Stimulated activated naive CD4-positive, alpha-beta T cell treated with Interleukin-2 at 50 U/mL for 16 hours (primary cell): ENCODE measurements at places on chromosomes 7 and 10.

GRCh38 chr7:87129332-87129731 is 22.9 kb upstream of the DMTF1 start:
- no peak for DNase-seq

DNA sequence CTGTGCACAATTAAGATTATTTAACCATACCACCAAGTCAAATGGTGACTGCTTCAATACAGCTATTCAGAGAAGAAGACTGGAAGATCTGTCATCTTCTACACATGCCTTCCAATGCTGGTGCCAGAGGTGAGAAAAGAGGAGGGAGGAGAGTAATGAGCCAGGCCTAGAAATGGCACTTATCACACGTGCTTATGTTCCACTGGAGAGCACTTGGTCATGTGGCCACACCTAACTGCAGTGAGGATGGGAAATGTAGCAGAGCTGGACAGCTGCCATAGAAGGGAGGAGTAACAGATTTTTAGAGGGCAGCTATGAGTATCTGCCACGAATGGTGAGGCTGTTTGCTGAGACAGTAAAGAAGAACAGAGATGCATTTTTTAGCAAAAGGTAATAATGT is 77.1 kb downstream of the MPLKIP start:
- DNase-seq: no peak

- no peak for DNase-seq
Measured at GRCh38 chr10:79482304-79482703, 30.0 kb upstream of the EIF5AL1 start.

DNA sequence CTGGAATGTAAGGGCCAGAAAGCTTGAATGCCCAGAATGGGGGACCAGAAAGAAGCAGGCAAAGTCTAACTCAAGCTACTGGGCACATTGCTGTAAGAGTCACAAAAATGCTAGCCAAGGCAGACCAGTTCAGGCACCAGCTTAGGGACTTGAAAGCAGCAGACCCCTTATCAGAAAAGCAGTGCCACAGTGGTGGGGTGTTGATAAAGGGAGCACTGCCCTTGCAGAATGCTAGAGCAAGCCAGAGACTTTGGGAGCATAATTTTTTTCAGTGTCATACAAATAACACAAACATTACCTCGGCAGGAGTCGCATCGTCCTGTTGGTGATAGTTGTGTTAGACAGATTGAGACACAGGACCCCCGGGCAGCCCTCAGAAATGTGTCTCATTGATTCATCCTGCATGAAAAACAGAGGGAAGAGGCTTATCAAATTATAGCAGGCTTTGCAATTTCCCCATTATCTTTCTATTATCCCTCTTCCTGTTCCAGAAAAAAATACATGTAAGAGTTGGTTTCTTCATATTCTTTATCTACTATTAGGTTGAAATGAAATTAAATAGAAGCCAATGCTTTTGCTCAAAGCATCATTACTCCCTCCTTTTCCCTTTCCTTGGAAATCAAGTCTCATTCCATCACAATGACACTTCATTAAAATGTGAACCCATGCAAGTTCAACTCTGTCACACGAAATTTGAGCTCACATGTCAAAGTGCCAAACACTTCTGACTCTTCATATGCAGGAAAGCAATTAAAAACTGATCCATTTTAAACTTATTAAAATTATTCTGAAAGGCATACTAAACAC is 13.4 kb downstream of the LRRC17 start:
- no peak for DNase-seq

- no peak for DNase-seq
Measured at GRCh38 chr10:117431160-117431559, 55.9 kb upstream of the PDZD8 start.
